ENCODE measurements at places on chromosomes 16 and 17.

GRCh38 chr17:7523033-7523432, 25.8 kb upstream of the TNFSF12 start:
- peak; percentile 69 for DNase-seq

DNA sequence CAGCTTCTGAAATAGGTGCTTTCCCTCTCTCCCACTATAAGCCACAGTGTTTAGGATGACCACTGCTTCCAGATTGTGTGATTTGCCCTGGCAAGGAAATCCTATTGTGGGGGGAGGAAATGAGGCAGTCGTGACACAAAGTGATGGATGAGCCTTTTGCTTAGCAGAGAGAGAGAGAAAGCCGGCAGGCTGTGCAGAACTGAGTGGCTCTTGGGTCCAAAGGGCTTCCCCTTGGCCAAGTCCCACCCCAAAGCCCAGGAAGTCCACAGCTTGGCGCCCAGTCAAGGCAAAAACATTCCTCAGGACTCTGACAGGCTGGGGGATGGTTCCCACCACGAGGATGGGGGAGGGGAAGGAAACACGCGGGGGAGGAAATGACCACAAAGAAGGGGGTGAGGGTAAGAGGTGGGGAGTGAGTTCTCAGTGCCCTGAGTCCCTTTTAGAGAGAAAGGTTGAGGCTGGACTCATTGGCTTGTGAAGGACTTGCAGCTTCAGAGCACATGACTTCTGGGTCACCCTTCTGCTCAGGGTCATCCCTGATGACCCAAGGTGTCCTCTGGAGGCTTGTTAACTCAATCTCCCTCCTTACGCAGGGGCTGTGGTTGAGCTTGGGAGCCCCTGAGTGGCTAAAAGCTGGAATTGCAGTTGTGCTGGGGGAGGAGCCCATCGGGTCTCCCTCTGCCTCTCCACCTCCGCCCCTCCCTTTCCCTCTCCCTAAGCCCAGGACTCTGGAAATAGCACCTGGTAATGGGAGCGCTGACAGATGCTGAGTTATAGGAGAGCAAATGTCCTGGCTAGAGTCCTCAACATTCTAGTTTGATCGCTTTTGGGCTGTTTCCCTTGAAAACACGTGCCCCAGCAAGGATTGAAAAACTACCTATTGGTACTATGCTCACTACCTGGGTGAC, 10.3 kb upstream of the MSL1 start:
- DNase-seq, result peak; percentile 75

DNA sequence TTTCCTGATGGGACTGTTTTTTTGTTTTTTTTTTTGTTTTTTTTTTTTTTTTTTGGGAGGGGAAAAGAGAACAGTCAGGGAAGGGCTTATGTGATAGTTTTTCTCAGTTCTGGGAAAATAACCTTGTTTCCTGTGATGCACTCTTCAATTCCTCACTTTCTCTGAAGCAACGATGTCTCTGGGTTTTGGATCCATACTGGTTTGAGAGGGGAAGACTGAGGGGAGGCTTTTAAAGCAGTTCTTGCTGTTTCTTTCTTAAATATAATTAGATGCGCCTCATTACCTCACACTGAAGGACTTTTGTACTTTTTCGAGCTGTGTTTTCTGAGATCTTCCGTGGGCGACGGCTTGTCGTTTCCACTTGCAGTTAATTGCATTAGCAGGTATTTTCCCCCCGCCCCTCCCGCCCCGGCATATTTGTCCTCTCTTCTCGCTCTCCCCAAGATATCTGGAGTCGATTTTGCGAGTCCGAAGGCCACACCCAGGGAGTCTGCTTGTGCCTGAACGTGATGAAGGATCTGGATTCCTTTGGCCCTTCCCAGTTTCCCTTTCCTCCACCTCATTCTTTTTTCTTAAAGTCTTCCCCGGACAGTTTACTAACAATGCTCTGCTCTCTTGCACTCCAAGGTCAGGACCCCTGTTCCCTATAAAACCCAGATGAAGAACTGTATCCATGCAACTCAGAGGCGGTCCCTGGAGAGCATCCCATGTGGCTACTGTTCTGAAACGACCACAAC, 125.2 kb upstream of the ZFHX3 start:
- no peak for DNase-seq

GRCh38 chr17:30345527-30346075, 11.7 kb upstream of the TMIGD1 start:
- DNase-seq, result no peak

GRCh38 chr16:65763640-65764305, 602.7 kb upstream of the CDH5 start:
- DNase-seq, result no peak

- DNase-seq, result no peak
Observed at GRCh38 chr16:75593308-75593707, 27.1 kb downstream of the GABARAPL2 start.

DNA sequence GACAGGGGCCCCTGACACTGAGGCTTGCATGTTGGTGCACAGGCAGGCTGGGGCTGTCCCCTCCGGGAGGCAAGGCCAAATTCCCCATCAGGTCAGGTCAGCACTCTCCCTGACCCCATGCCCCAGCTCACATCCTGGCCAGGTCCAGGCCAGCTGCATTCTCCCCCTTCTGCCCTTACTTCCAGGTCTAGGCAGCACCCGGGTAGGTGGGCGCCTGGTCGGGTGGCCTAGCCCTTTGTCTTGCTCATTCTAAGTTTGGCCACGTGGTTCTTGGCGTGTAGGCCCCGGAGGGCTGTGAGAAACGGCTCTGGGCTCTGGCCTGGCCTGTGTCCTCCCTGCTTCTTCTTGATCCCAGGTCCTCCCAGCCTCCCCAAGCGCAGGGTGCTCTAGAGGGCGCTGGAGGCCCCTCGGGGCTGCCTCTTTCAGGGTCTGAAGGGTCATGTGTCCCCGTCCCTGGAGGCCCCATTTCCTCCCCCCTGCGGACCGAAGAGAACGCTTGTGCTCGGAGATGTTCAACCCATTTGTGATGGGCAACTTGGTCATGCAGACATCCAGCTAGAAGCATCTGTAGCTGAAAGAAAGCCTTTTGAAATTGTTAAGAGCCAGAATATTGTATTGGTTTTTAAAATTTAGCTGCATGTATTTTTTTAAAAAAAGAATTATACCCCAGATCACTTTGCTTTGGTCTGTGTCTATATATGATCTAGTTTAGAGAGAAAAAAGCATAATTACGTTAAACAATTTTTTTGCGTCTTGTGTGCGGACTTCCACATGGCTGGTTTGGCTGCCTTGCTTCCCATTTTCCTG, 6.7 kb downstream of the BAHCC1 start:
- no peak for DNase-seq

GRCh38 chr17:29591146-29591736, 1.7 kb upstream of the ANKRD13B start:
- no peak for DNase-seq

DNA sequence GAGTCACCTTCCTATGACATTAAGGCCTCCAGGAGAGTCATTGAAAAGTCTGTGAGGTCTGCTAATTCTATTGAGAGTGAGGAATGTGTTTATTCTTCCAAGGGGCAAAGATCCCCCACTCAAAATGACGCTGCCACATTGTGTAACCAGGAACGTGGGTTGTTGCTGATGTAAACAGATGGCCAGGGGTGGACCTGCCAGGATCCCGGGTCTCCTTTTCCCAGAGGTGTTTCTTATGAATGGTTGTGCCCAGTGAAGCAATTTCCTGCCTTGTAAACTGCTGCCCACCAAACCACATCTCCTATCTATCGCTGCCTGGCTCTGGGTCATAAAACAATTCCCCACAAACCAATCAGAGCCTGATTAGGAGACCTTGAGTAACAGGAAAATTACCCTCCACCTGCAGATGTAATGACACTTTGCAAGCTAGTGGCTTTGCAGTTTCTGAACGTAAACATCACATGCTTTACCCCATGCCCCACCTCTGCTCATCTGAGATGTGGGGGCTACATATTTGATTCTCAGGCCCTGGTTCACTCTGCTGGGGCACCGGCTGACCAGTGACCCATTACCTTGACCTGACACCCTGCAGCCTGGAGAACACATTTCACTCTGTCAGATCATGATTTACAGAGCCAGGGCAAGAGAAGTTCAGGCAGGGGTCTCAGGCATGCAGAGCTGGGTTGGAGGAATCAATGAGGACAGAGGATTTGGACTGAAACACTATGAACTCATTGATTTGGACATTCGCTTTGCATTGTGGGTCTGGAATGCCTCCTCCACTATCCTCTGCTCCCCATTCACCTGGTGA, 33.1 kb upstream of the DDX52 start:
- no peak for DNase-seq

DNA sequence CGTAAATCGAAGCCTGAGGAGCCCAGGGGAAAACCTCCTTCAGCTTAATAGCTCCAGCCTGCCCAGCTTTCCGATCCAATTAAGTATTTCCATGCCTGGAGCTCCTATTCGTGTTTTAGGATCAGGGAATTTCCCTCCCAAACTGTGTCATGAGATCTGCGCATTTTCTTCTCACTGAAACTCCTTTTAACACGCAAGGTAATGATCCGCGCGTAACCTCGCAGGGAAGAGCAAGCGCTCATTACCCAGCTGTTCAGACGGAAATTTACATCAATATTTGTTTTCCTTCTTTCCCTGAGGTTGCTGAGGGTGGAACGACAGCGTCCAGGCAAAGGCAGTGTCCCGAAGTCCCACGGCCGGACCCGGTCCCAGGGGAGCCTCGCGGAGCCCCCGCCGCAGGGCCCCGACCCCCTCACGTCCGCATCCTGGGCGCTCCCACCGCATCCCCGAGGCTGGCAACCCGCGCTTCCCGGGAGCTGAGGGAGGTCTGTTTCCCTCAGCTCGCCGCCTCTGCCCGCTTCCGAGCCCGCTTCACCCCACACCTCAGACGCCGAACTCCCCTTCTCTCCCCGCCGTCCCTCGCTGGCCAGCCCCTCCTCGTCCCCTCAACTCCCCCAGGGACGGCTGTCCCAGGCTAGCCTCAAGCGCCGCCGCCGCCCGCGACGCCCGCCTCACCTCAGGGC, 415 bp downstream of the ABCA5 start:
- DNase-seq, result peak; percentile 16

- peak; percentile 40 for DNase-seq
Observed at GRCh38 chr17:40610359-40610758, 37.3 kb downstream of the SMARCE1 start.

DNA sequence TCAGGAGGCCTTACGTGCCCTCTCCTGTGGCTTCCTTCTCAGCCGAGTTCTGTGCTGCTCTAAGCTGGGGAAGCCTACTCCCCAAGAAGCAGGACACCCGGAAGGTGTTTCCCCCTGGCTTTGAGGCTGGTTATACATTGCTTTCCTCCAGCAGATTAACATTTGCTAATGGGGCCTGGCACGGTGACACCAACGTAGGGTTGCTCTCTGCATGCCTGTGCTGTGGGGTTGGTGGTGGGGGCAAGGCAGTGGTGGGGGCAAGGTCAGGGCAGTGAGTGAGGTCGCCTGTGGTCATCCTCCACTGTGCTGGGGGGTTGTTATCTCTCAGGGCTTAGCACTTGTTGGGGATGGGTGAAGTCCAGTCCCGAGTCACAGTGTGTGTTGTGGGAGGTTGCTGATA, 4.2 kb downstream of the USP6 start:
- no peak for DNase-seq

- DNase-seq, result no peak
Observed at GRCh38 chr16:87206646-87207451, 110.3 kb downstream of the C16orf95 start.

DNA sequence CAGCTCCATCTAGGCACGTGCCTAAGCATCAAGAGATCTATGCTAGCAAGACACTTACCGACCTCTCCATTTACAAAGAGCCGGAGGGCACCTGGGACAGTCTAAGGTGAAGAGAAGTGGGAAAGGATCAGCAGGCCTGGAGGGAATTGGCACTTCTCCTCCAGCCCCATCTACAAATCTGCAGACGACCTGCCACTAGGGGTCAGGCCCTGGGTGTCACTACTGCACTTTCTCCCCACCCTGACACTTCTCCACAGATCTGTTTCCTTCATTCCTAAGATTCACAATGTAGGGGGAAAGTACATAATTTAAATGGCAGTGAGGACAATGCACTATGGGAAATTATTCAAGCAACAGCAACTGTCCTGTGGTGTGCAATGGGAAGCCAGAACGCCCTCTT, 8.1 kb downstream of the MKS1 start:
- DNase-seq, result no peak

- no peak for DNase-seq
Observed at GRCh38 chr17:82330322-82331239, 3.0 kb downstream of the SECTM1 start.

DNA sequence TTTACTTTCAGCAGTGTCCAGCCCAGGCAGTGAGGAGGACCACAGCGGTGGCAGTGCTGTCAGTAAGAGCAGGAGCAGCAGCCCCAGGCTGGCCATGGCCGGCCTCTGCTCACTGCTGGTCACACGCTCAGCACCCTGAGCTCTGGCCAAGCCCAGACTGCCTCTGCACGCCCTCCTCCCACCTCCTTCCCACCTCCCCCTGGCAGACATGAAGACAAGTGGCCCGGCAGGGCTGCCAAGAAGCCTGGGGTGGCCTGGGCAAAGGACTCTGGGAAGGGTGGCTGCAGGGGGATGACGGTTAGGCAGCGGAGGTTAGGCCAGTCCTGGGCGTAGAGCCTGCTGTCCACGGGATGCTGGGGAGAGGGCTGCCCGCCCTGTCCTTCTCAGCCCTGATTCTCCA, at the start of gene C16orf89:
TSS of gene C16orf89 (minus strand) at position 144 of the 400 bp plus-strand sequence. CDS start at position 96, 48 bp downstream.
- DNase-seq, result no peak

DNA sequence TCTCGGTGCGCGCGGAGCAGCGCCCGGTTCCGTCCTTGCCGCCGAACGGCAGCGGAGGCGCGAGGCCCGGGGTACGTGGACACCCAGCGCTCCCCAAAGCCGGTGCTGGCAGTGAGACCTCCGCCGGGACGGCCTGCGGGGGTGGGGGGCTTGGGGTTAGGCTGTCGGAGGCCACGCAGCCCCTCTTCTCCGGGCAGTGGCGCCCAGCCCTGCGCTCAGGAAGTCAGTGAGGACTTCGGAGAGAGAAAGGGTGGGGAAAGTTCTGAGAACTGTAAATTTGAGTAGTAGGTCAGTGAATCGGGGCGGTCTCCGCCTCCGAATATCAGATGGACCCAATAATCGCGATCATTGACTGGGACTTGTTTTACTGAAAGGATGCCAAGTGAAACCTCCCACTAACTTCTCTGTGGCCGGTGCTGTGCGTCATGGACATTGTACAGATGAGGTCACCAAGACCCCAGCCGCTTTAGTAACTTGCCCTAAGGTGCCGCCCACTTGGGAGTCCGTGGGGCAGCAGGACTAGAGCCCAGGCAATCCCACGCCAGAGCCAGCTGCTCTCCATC, 468 bp downstream of the IL4R start:
- peak; percentile 67 for DNase-seq

GRCh38 chr17:74224959-74225725, 11.8 kb downstream of the TTYH2 start:
- DNase-seq, result no peak

- DNase-seq, result peak; percentile 47
Observed at GRCh38 chr16:85029408-85029784, 1.8 kb downstream of the KIAA0513 start.

- DNase-seq, result no peak
Observed at GRCh38 chr16:82379551-82379950, 209.5 kb upstream of the MPHOSPH6 start.

- DNase-seq, result no peak
Observed at GRCh38 chr17:77207689-77208216, 67.0 kb downstream of the SEC14L1 start.

- DNase-seq, result no peak
Observed at GRCh38 chr17:10797476-10798328, 6.2 kb downstream of the TMEM238L start.
